ENCODE measurements at places on chromosomes 5 and 9.

GRCh38 chr5:160496334-160496733, 74.7 kb downstream of the PTTG1 start:
- no peak for DNase-seq

GRCh38 chr9:134618833-134619447, 22.7 kb upstream of the COL5A1 start:
- DNase-seq = no peak

DNA sequence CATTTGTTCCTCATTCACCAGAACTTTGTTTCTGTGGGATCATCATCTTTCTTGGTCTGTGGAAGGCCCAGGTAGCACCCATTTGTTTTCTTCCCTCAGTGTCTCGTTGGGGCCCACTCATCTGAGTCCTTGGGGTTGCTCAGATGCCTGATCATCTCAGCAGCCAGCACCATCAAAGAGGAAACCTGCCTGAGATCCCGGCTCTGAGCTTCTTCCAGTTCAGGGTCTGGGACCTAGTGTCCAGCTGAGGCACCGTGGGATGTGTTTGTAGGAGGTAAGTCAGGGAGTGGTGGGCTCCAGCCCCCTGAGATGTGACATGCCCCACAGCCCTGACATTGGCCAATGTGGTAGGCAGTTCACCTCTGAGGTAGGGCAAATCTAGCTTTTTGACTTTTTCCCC, 9.4 kb upstream of the CD180 start:
- DNase-seq = no peak

- DNase-seq = no peak
Measured at GRCh38 chr5:151556806-151557205, 34.3 kb downstream of the FAT2 start.

GRCh38 chr5:179263391-179264052, 81.7 kb downstream of the ADAMTS2 start:
- DNase-seq = no peak

DNA sequence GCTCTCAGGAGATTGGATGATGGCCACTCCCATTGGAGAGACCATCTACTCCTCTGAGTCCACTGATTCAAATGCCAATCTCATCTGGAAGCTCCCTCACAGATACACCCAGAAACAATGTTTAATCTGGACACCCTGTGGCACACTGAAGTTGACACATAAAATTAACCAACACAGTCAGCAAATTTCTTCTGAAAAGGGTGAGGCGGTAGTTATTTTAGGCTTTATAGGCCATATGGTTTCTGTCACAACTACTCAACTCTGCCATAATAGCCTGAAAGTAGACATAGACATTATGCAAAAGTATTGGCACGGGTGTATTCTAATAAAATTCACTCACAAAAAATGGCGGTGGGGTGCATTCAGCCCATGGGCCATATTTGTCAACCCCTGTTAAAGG, 244.5 kb upstream of the VLDLR start:
- no peak for DNase-seq

DNA sequence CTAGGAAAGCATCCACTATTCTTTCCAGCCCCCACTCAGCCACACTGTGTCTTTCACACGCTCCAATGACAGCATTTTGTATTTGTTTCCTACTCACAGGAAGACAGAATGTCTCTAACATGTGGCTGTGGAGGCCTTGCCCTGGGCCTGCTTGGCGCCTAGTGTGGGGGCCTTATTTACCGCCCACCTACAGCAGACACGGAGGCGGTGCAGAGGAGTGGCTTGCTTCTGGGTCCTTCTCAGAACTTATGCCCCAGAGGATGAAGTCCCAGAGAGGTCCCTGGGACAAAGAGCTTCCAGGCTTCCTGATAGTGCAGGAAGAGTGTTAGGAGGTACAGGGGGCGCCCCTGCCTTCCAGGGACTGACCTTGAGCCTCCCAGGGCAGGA, 8.5 kb upstream of the MRNIP start:
- DNase-seq = no peak

GRCh38 chr5:24720743-24721142, 76.0 kb upstream of the CDH10 start:
- DNase-seq = no peak

DNA sequence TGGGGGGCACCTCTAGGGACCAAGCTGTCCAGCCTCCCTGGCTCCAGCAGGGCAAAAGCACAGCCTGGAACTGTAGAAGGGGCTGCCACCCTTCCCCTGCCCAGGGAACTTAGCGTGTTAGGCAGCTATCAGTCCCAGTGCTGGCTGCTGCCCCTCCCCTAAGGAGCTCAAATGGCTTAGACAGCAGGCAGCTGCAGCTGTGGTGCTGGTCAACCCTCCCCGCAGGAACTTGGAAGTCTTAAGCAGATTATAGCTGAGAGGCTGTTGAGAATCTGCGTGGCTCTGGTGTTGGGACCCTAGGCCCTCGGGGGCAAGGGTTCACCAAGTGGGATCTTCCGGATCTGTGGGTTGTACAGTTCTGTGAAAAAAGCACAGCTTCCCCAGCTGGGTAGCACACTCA, 536.5 kb upstream of the CDH10 start:
- DNase-seq = no peak

DNA sequence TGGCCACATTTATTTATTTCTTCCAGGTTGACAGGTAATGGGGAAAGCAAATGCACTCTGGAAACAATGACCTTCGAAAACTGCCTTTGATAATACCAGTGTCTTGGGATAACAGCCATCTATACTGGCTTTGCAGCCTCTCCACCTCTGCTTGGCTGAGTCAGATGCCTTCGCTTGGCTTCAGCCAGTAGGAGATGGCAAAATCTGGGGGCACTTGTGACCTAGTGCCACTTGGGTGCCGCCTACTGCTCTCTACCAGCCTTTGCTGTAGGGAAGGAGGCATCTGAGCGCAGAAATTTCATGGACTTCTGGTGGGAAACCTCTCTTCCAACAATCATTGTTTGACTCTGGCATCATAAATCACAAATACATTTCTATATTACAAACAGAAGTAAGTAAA, 21.8 kb downstream of the FYB1 start:
- no peak for DNase-seq

DNA sequence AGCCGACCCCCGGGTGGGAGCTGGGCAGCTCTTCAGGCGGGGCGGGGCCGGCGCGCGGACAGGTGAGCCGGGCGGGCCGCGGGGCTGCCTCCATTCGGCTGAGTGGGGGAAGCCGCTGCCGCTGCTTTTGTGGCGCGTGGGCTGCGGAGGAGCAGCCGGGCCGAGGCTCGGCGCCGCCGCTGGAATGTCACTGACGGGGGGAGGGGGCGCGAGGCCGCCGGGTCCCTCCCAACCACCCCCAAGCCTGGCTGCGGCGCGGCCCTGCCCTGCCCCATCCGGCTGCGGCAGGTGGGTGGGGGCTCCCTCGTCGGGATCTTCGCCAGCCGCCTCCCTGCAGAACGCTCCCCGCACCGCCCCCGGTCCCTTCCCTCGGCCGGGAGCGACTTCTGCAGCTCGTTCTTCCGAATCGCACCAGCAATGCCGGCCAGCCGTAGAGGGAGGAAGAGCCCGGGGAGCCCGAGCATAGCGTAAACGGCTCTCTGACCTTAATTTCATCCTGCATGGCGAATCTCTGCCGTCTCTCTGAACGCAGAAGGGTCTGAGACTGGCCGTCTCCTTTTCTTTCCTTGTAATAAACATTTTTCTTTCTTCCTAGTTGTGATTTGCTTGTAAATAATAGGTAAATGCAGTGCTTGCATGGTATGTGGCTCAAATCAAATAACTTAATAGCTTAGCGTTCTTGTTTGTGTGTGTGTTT, 505 bp downstream of the SPTAN1 start:
- peak; percentile 33 for DNase-seq

DNA sequence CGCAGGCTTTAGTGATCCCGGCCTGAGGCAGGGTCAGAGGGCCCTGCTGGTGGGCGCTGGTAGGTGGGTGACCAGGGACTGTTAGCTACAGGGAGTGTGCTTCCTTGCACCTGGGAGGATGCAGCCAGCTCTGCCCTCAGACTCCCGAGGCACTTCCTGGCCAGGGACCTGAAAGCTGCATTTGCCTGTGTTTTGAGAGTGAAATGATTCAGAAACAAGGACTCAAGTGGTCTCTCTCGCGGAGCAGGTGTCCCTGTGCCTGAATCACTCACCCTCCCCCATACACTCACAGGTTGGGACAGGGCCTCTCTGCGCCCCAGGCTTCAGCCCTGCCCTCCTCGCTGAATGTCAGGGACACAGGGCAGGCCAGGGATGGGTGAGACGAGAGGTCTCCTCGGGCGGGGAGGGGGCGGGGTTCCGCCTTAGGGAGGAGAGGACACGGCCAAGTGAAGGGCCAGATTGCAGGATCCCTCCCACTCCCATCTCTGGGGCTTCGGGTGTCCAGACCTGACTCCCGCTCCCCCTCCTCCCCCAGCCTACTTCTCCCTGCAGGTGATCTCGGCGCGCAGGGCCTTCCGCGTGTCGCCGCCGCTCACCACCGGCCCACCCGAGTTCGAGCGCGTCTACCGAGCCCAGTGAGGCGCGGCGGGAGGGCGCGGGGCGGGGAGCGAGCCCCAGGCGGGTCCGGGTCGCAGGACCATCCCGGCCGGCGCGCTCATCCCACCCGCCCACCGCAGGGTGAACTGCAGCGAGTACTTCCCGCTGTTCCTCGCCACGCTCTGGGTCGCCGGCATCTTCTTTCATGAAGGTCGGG, 1.5 kb downstream of the LTC4S start:
- no peak for DNase-seq

DNA sequence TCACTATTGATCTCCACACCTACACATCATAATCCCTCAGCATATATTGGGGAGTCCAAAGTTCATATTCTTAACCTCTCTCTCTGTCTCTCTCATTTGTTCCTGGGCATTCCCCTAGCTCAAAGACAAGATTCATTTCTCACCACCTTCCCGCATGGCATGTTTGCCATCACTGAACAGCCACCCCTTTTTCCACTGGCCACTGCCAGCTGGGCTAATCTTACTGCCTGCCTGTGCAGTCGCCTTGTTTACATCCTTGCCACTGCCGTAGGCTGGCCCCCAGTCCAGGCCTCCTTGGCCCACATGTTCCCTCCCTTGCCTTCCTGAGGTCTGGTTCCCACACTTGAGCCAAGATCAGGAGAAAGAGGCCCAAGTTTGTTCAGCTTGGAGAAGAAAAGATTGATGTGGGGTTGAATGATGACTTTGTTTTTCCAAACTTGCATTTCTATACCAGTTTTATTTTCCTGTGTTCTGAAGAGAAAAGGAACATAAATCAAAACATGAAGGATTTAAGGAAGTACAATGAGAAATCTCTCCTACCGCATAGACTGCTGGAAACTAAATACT, 80.2 kb downstream of the PLAC8L1 start:
- no peak for DNase-seq

DNA sequence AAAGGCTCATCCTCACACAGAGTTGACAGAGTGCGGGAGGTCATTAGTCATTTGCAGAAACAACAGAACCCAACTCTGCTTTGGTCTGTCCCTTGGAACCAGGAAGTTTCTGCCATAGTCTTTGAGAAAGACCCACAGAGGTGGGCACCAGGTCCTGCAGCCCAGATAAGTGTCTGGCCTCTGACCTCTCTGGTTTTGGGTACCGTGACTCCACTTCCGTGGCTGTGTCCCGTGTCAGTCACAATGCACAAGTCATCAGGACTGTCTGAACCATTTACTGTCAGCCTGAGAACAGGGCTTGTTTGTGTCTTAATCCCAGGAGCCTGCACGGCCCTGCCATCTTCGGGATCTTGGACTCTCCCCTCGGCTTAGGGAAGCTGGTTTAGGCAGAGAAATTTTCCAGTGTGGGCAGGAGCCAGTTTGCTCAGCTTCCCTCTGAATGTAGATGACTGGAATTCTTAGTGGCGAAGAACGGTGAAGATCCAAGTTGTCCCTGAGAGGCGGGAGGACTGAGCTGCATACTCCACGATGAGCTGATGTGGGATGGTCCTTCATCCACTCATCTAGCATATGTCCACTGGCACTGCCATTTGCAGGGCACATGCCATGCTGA, 11.9 kb downstream of the GSN start:
- no peak for DNase-seq

DNA sequence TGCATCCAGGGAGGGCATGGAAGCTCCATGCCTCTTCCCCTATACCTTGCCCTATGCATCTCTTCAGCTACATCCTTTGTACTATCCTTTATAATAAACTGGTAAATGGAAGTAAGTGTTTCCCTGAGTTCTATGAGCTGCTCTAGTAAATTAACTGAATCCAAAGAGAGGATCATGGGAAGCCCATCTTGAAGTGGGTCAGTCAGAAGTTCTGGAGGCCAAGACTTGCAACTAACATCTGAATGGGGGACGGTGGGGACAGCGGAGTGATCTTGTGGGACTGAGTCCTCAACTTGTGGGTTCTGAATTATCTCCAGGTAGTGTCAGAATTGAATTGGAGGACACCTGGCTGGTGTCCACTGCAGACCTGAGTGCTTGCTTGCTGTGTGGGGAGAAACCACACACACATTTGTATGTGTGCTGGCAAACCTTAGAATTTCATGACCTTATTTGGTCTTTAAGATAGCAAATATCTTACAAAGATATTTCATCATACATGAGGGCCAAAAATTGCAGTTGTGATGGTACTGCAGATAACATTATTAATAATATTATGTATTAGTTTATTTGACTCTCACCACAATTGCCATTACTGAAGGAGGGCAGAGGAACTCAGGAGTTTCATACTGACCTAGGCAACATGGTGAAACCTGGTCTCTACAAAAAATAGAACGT, 5.5 kb upstream of the PRELID2 start:
- no peak for DNase-seq

DNA sequence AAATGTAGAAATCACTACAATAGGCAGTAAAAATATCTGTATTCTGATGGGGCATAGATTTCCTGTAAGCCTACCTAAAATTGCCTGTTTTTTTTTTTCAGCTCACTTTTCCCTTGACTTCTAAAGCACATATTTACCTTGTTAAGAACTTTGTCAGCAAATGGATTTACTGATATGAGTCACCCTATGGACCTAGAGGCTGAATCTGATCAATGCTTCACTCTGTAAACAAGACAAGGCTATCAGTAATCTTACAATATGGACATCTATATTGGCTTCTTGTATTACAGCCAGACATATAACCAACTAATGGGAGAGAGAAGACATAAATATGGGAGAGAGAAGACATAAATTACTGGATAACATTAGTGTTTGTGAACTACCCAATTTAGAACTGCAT, 792.7 kb upstream of the CHD1 start:
- DNase-seq = no peak

DNA sequence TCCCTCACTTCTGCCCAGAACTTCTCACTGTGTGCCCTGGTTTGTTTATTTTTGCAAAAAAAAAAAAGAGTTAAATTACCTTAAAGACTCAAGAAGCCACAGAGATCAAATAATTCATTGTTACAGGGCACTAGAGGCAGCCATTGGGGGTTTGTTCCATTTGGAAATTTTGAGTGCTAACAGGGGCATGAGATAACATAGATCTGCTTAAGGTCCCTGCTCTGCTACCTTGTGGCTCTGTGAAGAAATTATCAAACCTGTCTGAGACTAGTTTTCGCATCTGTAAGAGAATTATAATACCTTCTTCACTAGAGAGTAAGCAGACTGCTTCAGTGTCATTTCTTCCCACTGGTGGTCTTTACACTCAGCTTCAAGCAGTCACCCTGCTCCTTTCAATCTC, 394 bp downstream of the TLR4 start:
- no peak for DNase-seq
